Glomerular endothelial cell (primary cell): ENCODE measurements at places on chromosomes 7 and 10. TPM values are rescaled to one million over a fixed set of nuclear protein-coding genes. Genes with fewer than 3 reads are reported as not detected.

The NPFFR1 gene
- not detected in 2 replicates for total RNA-seq

The PRKG1 gene
- 1.6 and 4.9 TPM in 2 replicates for total RNA-seq

The CYP2W1 gene
- total RNA-seq = not detected in 2 replicates

The ITPRIP gene
- 81.5 and 85.1 TPM in 2 replicates for total RNA-seq

The STK31 gene
- total RNA-seq = 0.05 TPM in 1 of 2 replicates, not detected in the other

The ADARB2 gene
- total RNA-seq = 0.23 and 0.39 TPM in 2 replicates

The ABCB4 gene
- total RNA-seq = 0.29 and 0.78 TPM in 2 replicates

The NPTX2 gene
- 32.0 and 116 TPM in 2 replicates for total RNA-seq

The KCNIP2 gene
- total RNA-seq = 0.18 and 0.48 TPM in 2 replicates

The FAM25C gene
- not detected in 2 replicates for total RNA-seq

The DKK1 gene
- total RNA-seq = 22.0 and 33.0 TPM in 2 replicates

The DOCK4 gene
- total RNA-seq = 112 and 150 TPM in 2 replicates

The TAC1 gene
- total RNA-seq = not detected in 2 replicates

The FBXO24 gene
- total RNA-seq = not detected in 2 replicates

The OR6V1 gene
- total RNA-seq = not detected in 2 replicates

The TMEM176B gene
- not detected in 2 replicates for total RNA-seq

The SYT15 gene
- 0.29 TPM in 1 of 2 replicates, not detected in the other for total RNA-seq

The TDRD1 gene
- total RNA-seq = 0.06 TPM in 1 of 2 replicates, not detected in the other

The OPALIN gene
- not detected in 2 replicates for total RNA-seq

The CLDN3 gene
- total RNA-seq = not detected in 2 replicates

The CUZD1 gene
- total RNA-seq = 0.35 and 1.4 TPM in 2 replicates

The HNRNPA2B1 gene
- total RNA-seq = 149 and 247 TPM in 2 replicates

The DNA2 gene
- 4.6 and 6.2 TPM in 2 replicates for total RNA-seq

The KBTBD2 gene
- total RNA-seq = 31.9 and 38.4 TPM in 2 replicates

The TLX1 gene
- not detected in 2 replicates for total RNA-seq

The CALML5 gene
- not detected in 2 replicates for total RNA-seq

The DMBT1 gene
- total RNA-seq = 0.12 TPM in 1 of 2 replicates, not detected in the other

The SLC26A3 gene
- not detected in 2 replicates for total RNA-seq

The ASIC3 gene
- total RNA-seq = 0.15 and 1.6 TPM in 2 replicates

The GATA3 gene
- 1.7 and 2.5 TPM in 2 replicates for total RNA-seq

The MSMB gene
- not detected in 2 replicates for total RNA-seq

The HOXA9 gene
- 14.8 and 36.1 TPM in 2 replicates for total RNA-seq

The CFAP43 gene
- 0.10 and 0.18 TPM in 2 replicates for total RNA-seq

The CCDC136 gene
- 0.19 and 2.3 TPM in 2 replicates for total RNA-seq

The NOS3 gene
- total RNA-seq = 16.5 and 22.0 TPM in 2 replicates

The TWIST1 gene
- 0.19 and 1.8 TPM in 2 replicates for total RNA-seq

The FAM149B1 gene
- 15.0 and 16.5 TPM in 2 replicates for total RNA-seq

The DNAJB6 gene
- total RNA-seq = 125 and 163 TPM in 2 replicates

The HGF gene
- 0.58 and 2.0 TPM in 2 replicates for total RNA-seq

The PRRT4 gene
- 0.35 TPM in 1 of 2 replicates, not detected in the other for total RNA-seq

The PNLIP gene
- total RNA-seq = not detected in 2 replicates

The LEP gene
- total RNA-seq = not detected in 2 replicates

The CFAP70 gene
- total RNA-seq = 0.39 and 0.41 TPM in 2 replicates

The C10orf62 gene
- not detected in 2 replicates for total RNA-seq

The PLXNA4 gene
- total RNA-seq = 1.2 and 5.4 TPM in 2 replicates

The NSMCE4A gene
- 54.3 and 56.3 TPM in 2 replicates for total RNA-seq

The TFPI2 gene
- total RNA-seq = 152 and 232 TPM in 2 replicates

The WDR86 gene
- 1.5 and 4.3 TPM in 2 replicates for total RNA-seq

The UPK3BL1 gene
- 13.4 and 24.4 TPM in 2 replicates for total RNA-seq

The GNB2 gene
- 315 and 318 TPM in 2 replicates for total RNA-seq

The FAM171A1 gene
- 97.8 and 98.1 TPM in 2 replicates for total RNA-seq

The TET1 gene
- total RNA-seq = 2.1 and 2.4 TPM in 2 replicates

The SHH gene
- 0.06 and 1.0 TPM in 2 replicates for total RNA-seq
